Kidney epithelial cell (primary cell): ENCODE measurements at places on chromosomes 3 and 15.

GRCh38 chr3:151625586-151625985 lies 108.1 kb upstream of the AADACL2 start:
- DNase-seq: no peak

GRCh38 chr15:45165536-45165935 lies 22.2 kb downstream of the SHF start:
- no peak for DNase-seq

GRCh38 chr3:41933154-41933676 lies 28.7 kb downstream of the ULK4 start:
- DNase-seq: peak; percentile 32

DNA sequence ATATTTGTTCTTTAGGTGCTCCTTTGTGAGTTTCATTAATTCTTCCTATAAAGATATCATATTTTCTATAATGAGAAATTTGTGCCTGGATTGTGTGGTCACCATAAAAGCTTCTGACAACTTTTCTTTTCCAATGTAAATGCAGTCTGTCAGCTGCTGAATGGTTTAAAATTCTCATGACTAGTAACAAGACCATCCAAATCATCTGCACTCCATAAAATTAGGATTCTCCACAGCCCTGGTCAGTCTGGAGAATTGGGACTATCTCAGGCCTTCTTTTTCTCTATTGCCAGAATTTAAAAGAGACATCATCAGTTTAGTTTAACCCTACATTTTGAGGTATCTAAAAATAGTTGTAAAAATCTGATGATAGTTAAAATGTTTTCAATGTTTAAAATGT lies 180.9 kb downstream of the DTWD1 start:
- DNase-seq: no peak

- peak; percentile 1 for DNase-seq
Measured at GRCh38 chr3:97658668-97659285, 105.8 kb upstream of the ARL6 start.

DNA sequence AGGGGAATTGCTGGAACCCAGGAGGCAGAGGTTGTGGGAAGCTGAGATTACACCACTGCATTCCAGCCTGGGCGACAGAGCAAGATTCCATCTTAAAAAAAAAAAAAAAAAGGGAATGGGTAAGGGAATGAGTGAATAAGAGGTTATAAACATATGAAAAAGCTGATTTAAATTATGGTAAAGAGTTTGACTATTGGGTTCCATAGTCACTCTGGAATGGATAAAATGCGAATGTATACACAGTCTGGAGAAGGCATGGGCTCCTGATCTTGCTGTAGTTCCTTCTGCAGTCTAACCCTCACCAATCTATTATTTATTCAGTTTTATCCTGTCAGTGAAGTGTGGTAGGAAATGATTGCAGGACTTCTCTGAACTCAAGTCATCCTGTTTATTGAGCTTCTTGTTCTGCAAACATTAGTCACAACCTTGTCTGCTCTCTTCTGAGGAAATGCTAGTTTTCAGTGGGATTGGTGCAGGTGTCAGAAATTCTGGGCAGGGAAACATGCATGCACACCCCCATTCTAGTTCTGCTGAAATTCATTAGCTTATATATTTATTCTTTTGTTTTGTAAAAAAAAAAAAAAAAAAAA lies 190.9 kb upstream of the CFAP20DC start:
- DNase-seq: no peak

DNA sequence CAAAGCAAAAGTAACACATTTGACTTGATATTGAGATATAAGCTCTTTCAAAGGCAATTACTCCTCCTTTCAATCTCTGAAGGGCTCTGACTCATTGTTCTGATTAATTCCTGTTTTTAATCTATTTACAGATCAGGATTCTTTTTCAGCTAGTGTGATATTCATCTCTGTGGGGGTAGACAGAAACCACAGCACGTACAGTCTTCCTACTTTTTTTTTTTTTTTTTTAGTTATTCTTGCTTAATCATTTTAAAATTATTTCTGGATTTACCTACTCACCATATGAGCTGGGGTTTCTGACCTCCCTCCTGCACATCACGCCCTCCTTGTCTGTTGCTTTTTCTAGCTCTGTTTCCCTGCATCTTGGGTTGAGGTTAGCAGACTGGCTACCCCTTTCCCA lies 1.4 kb downstream of the CNTN3 start:
- DNase-seq: no peak

DNA sequence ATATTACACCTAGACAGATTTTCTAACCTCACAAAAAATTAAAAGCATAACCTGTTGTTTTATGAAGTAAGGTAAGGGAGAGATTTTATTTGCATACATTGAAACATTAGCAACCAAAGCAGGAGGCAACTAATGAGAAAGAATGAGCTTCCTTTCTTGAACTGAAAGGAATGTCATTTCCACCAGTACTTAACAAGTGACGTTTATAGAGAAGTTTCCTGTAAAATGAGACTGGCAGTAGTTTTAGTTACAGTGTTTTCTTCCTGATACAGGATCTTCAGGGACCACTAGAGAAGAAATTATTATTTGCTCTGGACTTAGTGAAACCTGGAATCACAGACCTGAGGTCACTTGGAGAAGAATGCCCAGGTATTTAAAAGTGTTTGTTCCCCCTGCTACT lies 27.4 kb upstream of the FRMD5 start:
- DNase-seq: no peak

DNA sequence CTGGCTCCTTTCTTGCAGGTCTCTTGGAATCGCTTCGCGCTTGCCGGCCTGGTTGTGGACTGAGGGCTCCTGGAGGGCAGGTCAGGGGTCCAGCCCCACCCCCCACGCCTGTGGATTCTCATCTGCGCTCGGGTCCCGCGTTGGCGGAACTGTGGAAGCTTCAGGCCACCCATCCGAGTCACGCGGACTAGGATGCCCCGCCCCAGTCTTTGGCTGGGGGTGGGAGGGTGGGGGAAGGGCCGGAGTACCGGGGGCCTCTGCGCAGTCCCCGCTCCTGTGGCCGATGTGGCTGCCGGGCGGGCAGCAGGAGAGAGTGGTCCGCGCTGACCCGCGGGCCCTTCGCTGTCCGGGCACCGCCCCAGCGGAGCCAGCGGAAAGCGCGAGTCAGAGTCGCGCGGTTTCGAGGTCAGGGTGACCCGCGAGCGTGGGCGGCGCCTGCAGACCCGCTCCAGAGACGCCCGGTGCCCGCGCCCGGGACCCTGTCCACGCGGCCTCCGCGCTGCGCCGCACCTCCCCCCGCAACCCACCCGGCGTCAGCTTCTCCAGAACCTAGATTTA lies 114.2 kb downstream of the KLF13 start:
- DNase-seq: no peak

- no peak for DNase-seq
Measured at GRCh38 chr3:114823061-114823460, 324.0 kb downstream of the ZBTB20 start.

DNA sequence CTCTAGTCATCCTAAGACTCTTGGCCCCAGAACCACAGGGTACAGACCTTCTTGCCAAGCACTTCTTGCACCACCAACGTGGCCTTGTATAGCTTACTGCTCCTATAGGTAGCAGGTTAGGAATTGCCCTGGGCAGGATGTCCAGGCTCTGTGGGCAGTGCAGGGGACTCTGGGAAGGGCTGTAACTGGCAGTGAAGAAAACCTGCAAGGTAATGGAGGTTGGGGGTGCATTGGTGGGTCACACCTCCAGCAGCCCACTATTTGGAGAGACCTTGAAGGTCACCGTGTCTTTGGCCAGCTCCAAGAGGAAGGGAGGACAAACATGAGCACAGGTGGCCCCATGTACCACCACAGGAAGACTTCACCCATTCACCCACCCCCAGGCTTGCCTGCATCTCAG lies 21.3 kb upstream of the XYLB start:
- no peak for DNase-seq

GRCh38 chr3:49703443-49703927 lies 14.1 kb downstream of the RNF123 start:
- DNase-seq: no peak

- no peak for DNase-seq
Measured at GRCh38 chr3:15556512-15556911, 35.0 kb upstream of the COLQ start.

DNA sequence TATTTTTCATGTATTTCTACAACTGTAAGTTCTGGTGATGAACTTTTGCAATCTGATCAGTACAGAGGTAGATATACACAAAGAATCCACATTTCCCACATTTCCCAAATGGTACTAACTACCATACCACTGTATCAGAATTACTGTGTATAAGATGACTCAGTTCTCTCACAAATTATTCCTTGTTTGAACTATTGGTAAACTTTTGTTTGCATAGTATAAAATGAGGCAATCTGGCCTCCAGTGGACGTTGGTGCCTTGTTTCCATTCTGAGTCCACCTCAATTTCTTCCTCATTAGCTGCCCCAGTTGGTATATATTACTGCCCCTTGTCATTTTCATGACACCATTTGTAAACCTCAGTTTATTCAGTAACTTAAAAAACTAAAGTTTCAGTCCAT lies 38.5 kb downstream of the SPTSSB start:
- no peak for DNase-seq

DNA sequence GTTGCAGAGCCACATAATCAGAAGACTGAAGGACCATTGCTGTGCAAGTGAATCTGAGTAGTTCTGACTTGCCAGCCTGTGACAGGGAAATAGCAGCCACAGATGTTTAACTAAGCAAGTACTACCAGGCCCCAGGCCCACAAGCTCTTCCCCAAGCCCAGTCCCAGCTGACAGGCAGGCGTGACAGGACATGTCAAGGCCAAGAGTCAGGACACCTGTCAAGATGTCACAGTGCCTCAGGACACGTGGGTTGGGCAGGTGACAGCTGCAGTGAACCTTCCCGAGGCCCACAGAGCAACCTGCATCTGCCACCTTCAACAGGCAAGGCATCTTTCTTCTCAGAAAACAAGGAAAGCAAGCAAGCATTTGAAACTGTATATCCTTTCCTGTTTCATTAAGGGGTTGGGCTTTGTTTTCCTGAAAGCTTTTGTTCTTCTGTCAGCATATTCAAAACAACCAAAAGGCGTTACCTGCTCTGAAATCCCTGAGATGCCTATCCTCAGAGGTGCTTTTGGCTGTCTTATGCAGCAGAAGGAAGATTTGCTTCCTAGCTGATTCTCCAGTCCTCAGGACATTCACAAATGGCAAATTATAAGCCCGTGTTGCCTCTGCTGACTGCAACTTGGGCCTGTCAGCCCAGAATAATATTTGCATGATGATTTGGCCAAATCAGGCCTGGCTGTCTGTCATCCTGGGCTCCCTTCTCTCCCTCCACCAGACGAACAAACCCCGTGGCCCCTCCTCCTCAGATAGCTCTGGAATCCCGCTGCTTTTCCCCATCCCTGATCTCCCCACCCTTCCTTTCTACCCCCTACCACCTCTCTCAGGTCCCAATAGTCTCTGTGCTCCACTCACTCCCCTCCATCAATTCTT lies 171.8 kb upstream of the WNT5A start:
- no peak for DNase-seq

DNA sequence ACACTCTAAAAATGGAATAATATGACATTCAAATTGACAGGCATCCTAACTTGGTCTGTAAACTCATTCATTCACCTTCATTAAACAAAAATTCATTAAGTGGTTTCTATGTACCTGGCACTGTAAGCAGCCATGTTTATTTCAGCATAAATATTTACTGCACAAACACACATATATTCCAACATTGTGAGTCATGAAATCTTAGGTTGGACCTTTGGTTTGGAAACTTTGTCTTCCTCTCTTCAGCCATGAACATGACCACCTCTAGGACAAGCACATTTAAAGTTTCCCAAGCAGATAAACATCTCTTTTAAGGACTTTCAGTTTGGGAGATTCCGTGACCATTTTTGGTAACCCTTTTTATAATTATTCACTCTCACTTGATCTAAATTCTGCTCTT lies 131.8 kb downstream of the TPRG1 start:
- DNase-seq: no peak

DNA sequence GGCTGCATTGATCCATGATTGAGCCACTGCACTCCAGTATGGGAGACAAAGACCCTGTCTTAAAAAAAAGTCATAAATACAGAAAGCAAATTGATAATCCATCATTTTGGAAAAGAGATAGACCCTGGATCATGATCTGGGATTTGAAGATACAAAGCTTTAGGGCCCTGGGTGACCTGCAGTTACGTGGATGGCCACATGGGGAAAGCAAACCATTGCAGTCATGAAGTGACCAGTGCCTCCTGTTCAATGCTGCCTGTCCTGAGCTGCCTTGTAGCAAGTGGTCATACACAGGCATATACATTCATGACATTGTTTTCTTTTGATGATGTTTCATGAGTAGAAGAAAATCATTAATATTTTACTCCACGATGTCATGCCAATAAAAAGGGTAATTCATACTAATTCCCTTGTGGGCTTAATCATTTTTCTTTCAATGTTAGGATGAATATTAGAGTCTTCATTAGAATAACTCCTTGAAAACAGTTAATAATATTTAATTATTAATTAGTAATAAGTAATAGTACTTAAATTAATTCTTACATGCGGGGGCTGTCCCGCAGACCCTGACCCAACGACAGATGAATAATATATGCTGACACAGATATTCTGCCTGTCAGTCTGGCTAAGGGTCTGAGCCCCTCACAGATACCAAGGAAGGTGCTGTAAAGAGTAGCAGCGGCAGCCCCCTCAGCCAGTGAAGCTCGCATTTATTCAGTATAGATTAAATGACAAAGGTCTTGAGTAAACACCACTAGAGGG lies 109.0 kb upstream of the UNC13C start:
- DNase-seq: no peak

- DNase-seq: no peak
Measured at GRCh38 chr3:5731100-5731499, 543.6 kb downstream of the EDEM1 start.

DNA sequence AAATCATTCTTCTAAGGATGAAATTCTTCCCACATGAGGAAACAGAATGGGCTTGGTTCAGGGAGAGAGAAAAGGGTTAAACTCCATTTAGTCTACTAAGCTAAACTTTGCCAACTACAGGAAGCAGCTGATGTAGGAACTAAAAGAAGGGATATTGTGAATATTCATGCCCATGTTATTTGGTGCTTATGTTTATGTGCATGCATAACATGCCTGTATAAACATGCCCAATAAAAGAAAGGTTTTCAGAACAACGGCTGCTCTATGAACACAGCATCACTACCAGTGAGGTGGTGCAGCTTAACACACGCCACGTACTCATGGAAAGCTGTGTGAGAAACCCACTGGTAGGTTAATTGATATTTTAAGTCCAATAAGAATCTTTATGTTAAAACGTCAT lies 59.4 kb upstream of the VGLL4 start:
- DNase-seq: no peak

GRCh38 chr3:48469046-48469915 lies 22.7 kb downstream of the ATRIP start:
- no peak for DNase-seq
